ENCODE measurements at places on chromosomes 11 and 22.

GRCh38 chr22:20430101-20430719 lies 7.4 kb downstream of the SCARF2 start:
- no peak for DNase-seq

DNA sequence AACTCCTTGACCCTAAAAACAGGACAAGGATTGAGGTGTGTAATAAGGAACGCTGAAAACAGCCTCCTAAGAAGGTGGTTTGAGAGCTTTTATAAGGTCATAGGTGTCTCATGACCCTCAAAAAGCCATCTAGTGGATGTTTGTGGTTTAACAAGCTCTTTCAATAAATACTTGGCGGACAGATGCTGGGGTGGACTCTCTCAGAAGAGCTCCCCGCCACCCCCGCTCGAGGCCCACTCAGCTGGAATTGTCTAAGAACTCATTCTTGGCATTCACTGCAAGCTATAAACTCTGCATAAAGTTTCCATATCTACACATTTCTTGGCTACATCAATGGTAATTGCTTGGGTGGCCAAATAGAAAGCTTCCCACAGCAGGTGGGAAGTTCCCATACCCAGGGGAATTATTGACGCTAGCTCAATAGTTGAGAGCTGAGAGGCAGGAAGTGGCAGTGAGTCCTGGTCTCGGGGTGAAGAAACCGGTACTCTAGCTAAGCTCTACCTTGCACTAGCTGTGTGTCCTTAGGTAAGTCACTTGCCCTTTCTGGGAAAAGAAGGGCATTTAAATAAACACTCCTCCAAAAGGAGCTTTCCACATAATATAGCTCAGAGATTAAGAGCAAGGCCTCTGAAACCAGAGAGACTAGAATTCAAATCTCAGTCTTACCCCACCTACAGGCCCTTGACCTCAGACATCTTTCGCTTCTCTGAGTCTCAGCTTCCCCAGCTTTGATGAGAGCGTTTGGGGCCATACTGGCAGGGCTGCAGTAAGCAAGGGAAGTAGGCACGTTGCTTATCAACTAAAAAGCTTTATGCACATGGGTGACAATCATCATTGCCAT lies 6.4 kb downstream of the MS4A15 start:
- DNase-seq: no peak

- no peak for DNase-seq
Observed at GRCh38 chr11:1546536-1547466, 25.3 kb downstream of the DUSP8 start.

- no peak for DNase-seq
Observed at GRCh38 chr11:68116974-68117373, 4.2 kb downstream of the CHKA start.

DNA sequence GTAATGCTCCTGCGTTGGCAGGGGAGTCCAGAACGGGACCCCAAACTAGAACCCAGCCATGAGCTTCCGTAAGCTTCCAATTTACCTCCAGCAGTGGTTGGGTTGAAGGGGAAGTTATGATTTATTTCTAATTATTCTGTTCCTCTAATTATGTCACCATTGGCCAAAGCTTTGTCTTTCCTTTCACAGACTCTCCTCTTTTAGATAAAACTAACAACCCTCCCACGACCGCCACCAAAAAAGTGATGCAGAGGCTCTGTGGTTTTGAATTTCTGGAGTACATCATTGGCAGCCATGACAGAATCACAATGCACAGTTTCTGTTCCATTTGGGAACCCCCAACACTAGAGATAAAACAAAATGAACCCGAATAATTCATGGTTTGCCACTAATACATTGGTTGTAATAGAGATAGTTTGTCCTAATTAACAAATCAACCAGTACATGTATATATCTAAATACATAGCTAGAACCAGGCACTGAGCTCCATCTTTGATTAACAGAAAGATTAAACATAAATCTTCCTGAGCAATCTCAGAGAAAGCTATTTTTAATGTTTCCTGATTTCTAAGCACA lies 64.3 kb downstream of the ETS1 start:
- peak; percentile 55 for DNase-seq

DNA sequence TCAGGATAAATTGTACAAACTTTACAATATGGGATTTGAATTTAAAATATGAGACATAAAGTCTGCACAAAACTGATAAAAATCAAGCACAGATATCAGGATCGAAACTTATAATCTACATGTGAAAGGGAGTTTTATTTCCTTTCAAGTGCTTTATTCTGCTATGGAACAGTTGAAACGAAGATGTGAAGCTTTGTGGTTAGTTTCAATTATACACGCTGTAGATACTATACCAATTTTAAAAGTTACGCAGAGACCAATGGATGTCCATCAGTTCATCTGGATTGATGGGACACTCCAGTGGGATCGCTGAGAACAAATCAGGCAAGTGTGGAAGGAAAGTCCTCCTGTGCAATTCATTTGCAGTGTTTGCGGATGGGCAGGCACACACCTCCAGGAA lies 34.5 kb upstream of the CAT start:
- no peak for DNase-seq

GRCh38 chr11:75813124-75813523 lies 1.9 kb upstream of the UVRAG start:
- no peak for DNase-seq

DNA sequence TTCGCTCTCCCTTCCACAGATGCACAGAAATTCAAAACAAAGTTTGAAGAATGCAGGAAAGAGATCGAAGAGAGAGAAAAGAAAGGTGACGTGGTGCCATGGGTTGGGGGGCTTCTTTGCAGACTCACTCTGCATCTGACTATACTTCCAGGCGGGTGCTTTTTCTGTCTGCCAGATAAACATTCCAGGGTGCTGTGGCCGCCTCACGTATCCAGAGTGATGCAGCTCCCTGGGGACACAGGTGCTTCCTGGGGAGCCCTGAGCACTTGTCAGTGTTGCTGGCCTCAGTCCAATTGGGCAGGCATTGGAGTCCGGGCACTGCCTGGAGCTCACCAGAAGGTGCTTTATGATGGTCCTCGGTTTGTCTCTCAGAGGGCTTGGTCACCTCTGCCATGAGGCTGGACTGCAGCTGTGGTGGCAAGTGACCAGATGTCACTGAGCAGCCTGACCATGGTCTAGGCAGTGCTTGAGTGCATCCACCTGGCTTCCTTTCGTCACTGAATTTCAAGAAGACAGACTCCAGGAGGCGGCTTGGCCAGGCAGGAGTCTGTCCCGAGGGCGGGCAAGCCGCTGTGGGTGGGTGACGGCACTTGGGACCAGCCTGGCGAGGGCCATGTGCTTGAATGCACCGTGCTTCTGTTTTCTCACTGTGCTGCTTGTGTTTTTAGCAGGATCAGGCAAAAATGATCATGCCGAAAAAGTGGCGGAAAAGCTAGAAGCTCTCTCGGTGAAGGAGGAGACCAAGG lies 5.1 kb upstream of the ZDHHC8 start:
- DNase-seq: no peak

GRCh38 chr11:64851831-64852351 lies 7.4 kb upstream of the CDC42BPG start:
- DNase-seq: no peak

GRCh38 chr11:14669958-14670357 lies 26.4 kb downstream of the PDE3B start:
- DNase-seq: no peak

- no peak for DNase-seq
Observed at GRCh38 chr11:113880971-113881370, 5.6 kb upstream of the USP28 start.

DNA sequence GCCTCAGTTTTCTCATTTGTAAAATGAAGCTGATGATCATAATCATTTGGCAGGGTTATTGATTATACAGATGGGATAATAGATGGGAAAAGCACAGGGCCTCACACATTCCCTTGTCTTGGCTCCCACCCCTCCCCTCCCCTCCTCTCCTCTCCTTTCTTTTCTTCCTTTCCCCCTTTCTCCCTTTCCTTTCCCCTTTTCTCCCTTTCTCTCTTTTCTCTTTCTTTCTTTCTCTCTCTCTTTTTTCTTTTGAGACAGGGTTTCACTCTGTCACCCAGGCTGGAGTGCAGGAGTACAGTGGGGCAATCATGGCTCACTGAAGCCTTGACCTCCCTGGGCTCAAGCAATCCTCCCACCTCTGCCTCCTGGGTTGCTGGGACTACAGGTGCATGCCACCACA lies 161.0 kb upstream of the NARS2 start:
- DNase-seq: no peak

GRCh38 chr11:114796954-114797721 lies 118.8 kb downstream of the NXPE2 start:
- no peak for DNase-seq

GRCh38 chr11:112841729-112842128 lies 119.5 kb upstream of the NCAM1 start:
- DNase-seq: no peak

DNA sequence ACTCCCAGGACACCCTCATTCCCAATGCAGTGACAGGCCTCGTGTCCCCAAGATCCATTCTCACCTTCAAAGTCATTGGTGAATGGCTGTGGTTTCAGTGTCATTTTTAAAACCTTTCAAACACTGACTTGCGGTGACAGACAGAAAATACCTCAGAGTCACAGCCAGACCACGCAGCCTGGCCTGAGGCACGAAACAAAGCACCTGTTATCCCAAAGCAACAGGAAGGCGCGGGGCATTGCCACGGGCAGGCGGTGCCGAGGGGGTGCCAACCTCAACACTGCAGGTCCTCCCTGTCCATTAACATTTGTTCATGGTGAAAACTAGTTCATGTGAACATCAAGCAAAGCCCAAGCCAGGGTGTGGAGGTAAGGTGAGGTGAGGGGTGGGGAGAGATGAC lies 38.2 kb downstream of the RPUSD4 start:
- no peak for DNase-seq

- no peak for DNase-seq
Observed at GRCh38 chr11:106986261-106986660, 32.0 kb downstream of the GUCY1A2 start.

DNA sequence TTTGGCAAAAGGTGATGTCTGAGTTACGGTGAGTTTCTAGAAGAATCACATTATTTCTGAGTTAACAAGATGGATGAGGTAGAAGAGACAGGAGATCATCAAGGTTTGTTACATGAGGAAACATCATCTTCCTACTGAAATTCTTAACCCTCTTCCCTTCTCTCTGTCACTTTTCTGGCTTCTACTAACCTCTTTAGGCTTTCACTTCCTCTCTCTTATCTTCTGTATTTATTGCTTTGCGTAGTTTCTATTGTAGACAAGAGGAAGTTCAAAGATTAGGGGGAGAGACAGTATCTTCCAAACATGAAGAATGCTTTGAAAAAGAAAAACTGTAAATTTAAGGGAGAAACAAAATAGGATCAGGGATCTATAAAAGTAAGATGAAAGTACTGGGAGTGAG lies 75.4 kb downstream of the TRPC6 start:
- DNase-seq: no peak

- no peak for DNase-seq
Observed at GRCh38 chr11:71495286-71496230, 31.5 kb upstream of the KRTAP5-7 start.
